ENCODE measurements at places on chromosomes 1 and 21. TPM values are rescaled to one million over a fixed set of nuclear protein-coding genes. Genes with fewer than 3 reads are reported as not detected.

Gene CD48
- total RNA-seq, result not detected

Gene PCBP3
- total RNA-seq, result 0.23 TPM

Gene OR10Z1
- total RNA-seq, result not detected

Gene ANGPTL7
- not detected for total RNA-seq

Gene TUFT1
- 18.8 TPM for total RNA-seq

Gene NGF
- total RNA-seq, result 1.3 TPM

Gene FAM43B
- total RNA-seq, result not detected

Gene CGN
- 0.05 TPM for total RNA-seq

Gene GJB5
- total RNA-seq, result not detected

Gene CTH
- total RNA-seq, result 1.1 TPM

Gene ZBTB18
- total RNA-seq, result 6.8 TPM

Data from MG63 (cell line).